ENCODE measurements at places on chromosomes 3 and 15.
A peak's percentile ranks its signal among the peaks of the same experiment; 100 is the strongest.

DNA sequence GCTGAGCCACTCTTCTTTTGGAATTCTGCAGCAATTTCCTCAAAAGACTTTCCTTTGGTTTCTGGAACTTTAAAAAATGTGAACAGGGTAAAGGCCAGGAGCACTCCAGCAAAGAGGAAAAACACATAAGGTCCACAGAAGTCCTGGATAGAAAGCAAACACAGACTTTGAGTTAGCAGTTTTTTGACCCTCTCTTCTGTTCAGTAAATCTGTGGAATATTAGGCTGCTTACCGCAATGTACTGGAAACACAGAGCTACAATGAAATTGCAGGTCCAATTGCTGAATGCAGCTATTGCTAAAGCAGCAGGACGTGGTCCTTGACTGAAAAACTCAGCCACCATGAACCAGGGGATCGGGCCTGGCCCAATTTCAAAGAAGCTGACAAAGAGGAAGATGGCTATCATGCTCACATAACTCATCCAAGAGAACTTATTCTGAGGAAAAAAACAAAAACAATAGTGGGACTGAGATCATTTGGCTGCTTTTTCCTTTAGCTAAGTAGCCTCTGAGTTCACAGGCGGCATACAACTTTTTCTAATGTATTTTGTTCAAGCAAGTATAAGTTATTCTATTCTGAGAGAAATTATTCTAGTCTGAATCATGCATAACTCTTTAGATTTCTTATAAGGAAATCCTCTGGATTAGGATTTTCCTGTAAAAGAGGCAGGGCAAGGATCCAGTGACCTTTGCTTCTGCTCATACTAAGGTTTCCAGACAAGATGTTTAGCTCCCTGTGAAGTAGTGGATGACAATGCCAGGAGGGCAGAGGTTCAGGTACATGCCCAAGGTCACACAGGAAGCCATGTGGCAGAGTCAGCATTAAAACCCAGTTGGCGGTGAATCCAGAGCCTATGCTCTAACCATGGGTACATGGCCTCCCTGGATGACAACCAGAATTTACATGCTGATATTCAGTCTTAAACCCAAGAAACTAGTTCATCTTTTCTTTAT, 28.3 kb downstream of the SLC2A2 start:
- DNase-seq, result no peak

DNA sequence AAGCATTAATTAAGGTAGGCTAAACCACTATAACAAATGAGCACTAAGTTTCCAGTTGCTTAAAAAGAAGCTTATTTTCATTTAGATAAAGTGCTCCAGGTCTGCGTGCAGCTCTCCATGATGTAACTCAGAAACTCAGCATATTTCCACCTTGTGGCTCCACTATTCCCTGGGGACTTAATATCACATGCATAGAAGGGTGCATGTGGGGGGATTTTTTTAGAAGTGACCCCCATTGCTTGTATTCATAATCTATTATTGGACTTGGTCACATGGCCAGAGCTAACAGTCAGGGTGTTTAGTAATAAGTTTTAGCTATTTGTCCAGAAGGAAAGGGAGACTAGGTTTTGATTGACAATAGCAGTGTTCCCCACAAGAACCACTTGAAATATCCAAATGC, 86.8 kb downstream of the TMCO5A start:
- DNase-seq, result no peak

GRCh38 chr15:61275901-61276300, 46.8 kb upstream of the RORA start:
- DNase-seq, result no peak

- peak; percentile 30 for DNase-seq
These were observed 46.2 kb downstream of the PTH1R start for GRCh38 chr3:46923559-46924350.

DNA sequence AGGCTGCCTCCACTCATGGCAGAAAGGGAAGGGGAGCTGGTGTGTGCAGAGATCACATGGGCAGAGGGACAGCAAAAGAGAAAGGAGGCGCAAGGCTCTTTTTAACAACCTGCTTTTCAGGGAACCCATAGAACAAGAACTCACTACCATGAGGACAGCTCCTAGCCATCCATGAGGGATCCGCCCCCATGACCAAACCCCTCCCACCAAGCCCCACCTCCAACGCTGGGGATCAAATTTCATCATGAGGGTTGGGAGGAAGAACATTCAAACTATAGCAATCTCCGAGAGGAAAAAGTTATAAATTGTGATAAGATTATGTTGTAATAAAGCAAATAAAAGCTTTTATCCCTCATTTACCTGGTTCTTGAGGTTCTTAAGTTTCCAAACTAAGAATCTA, 84.7 kb upstream of the LMCD1 start:
- no peak for DNase-seq

DNA sequence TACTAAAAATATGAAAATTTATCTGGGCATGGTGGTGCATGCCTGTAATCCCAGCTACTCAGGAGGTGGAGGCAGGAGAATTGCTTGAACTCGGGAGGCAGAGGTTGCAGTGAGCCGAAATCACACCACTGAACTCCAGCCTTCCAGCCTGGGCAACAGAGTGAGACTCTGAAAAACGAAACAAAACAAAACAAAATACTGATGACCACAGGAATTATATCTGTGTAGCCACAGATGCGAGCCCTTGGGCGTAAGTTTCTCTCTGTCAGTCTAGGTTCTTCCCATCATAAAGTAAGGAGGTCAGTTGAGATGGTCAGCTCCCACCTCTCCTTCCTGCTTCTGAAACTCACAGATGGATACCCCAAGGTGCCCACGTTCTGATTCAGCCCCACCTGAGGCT, 37.7 kb upstream of the CFAP161 start:
- no peak for DNase-seq

GRCh38 chr3:5840056-5840455, 652.5 kb downstream of the EDEM1 start:
- no peak for DNase-seq

- peak; percentile 72 for DNase-seq
These were observed 56.0 kb downstream of the ZMAT3 start for GRCh38 chr3:179015551-179016020.

- DNase-seq, result no peak
These were observed 296.2 kb downstream of the ZBTB20 start for GRCh38 chr3:114850898-114851297.

- no peak for DNase-seq
These were observed 96.7 kb downstream of the ADCY5 start for GRCh38 chr3:123352134-123352554.

DNA sequence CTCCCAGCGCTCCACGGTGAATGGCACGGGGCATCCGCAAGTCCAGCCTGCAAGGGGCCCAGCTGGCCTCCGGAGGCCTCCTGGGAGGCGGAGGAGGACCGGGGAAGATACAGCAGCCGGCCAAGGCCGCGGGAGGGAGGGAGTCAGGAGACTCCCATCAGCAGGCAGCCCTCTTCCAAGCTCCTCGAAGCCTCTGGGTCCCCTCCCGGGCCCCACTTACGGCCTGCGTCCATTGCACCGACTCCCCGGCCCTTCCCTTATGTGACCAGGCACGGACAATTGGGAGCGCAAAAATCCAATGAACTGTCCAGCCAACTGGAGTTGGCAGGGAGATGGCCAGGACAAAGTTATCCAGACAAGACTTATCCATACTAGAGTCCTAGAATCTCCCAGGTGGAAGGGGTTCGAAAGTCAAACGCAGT, 668 bp downstream of the MFGE8 start:
- no peak for DNase-seq

All from naive B cell (primary cell).